ENCODE measurements at places on chromosomes 12 and 14.

DNA sequence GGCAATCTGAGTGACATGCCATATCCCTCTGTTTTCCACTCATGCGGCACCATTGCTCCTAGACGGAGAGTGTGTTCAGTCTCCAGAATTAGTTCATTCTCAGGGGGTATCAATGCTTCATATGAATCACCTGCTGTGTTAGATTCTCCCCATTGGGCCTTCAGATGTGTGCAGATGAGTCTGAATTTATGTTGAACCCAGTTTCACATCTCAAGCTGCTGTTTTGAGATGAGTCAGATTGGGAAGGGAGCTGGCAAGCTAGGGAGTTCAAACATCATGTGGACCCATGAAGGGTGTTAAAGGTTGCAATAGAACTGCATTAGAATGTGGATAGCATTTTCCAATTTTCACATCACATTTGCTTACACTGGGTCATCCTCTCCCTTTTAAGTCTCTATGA is 46.9 kb upstream of the KCNA1 start:
- DNase-seq = no peak

DNA sequence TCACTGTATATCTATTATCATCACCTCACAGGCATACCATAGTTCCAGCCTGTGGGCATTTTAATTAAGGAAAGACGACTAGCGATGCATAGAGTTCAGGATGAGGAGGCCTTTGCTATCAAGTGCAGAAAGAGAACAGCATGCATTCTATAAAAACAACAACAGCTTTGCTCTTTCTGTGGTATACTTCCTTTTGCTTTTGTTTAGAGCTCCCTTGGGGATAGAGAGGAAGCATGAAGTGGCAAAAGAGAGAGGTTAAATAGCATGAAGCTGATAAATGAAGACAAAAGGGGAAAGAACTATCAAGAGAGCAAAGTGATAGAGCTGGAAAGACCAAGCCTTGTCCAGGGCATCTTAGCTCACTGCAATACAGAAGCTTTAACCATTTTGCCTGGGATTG is 23.5 kb downstream of the IFNG-AS1 start:
- DNase-seq = no peak

DNA sequence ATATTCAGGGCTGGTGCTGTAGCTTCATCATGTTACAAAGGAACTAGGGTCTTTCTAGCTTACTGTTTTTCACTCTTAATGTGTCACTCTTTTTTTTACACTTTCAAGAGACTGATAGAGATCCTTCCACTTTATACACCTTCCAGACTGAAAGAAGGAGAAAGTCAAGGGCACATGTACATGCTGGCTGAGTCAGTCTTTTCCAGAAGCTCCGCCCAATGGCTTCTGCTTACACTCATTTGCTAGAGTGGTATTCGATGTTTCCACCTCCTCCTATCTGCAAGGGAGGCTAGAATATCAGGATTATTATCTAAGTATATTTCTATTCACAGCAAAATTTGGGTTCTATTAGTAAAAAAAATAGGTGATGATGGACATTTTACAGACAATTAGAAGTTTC is 325.8 kb upstream of the OR4E1 start:
- DNase-seq = no peak

GRCh38 chr12:90672081-90672480 is 282.9 kb downstream of the CCER1 start:
- no peak for DNase-seq

- DNase-seq = no peak
Measured at GRCh38 chr12:50546441-50547318, 41.9 kb downstream of the DIP2B start.

- no peak for DNase-seq
Measured at GRCh38 chr12:89883630-89884389, 175.2 kb upstream of the ATP2B1 start.
